ENCODE measurements at places on chromosomes 6 and 20.
A peak's percentile ranks its signal among the peaks of the same experiment; 100 is the strongest.

- DNase-seq: no peak
Observed at GRCh38 chr6:134525190-134525868, 207.4 kb upstream of the SGK1 start.

- peak; percentile 5 for DNase-seq
Observed at GRCh38 chr6:69881322-69882151, 15.2 kb downstream of the COL19A1 start.

GRCh38 chr20:50713657-50714101 lies 17.7 kb upstream of the PARD6B start:
- DNase-seq: no peak

DNA sequence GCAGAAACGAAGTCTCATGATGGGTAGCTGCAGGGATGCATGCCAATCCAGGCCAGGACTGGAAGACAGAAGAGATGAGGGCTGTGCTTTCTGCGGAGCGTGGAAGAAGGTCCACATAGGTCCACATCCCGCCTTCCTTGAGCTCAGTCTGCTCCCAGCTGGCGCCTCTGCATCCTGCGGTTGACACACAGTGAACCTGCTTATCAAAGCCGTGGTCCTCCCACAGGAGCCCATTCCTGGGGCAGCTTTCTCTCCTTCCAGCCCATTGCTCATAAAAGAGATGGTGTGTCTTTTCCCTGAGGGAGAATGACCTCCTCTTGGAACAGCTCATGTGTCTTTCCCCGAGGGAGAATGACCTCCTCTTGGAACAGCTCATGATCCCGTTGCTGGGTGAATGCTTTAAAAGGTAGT lies 225.4 kb downstream of the CDH4 start:
- DNase-seq: no peak

DNA sequence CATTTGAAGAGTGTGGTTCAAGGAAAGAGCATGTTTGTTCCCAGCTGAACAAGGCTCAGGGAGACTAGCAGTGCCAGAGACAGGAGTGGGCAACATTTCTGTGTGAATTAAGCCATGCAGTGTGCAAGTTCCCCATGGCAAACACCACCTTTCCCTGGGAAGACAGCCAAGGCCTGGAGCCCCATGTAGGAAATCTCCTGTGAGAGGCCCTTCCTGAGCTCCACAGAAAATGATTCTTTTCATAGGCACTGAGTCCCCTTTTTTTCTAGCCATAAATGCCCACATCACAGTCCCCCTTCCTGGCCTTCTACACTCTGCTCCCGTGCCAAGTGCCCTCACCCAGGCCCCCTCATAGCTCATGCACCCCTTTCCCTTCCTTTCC lies 11.8 kb upstream of the TRAM2 start:
- no peak for DNase-seq

DNA sequence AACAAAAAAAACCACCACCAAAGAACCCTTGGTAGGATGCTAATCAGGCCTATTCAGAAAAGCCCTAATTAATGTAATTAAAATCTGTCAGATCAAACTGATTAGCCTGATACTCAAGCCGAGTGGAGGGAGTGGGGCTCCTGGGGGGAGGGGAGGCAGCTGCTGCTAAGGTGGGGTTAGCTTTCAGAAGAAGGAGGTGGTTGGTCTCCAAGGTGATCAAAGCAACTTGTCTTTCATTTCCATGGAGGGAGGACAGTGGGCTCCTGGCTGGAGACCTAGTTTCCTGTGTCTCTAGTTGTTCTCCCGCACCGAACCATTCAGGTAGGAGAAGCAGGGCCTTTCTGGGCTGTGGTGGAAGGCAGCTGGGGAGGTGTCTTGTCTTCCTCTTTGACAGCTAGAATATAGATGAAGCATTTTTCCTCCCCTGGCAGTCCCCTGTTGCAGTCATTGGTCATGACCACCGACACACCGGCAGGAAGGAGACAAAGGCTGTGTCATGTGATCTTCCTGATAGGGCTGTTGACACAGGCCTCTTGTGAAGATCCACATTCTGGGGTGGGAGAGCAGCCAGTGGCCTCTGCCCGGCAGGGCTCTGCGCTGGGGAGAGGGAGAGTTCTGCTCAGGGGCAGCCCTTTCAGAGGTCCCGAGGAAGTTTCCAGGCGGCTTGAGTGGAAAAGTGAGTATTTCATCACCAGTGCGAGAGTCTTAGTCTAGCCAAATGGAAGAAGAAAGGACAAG lies 39.9 kb upstream of the PRDM1 start:
- DNase-seq: no peak

- no peak for DNase-seq
Observed at GRCh38 chr6:28446818-28447511, 3.7 kb upstream of the ZSCAN23 start.

GRCh38 chr6:129759796-129760605 lies 50.0 kb upstream of the ARHGAP18 start:
- no peak for DNase-seq

DNA sequence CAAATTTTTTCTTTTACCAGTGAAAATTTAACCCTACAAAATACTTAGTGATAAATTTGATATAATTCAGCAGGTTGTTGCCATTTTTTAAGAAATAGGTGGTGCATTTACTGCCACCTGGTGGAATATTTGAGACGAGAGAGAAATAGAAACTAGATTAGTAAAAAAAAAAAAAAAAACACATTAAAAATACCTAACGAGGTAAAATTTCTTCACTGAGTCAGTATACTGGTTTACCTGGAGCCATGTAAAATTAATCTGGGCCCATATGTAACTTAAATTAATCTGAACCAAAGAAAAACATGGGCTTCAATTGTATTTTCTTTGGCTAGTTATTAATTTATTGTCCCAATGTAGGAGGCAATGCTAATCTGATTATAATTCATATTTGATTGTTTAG lies 520.8 kb downstream of the EPM2A start:
- DNase-seq: peak; percentile 58

- DNase-seq: peak; percentile 39
Observed at GRCh38 chr6:11277275-11278206, 45.1 kb upstream of the NEDD9 start.

GRCh38 chr6:89145091-89145955 lies 532 bp upstream of the PM20D2 start:
- DNase-seq: peak; percentile 26

- no peak for DNase-seq
Observed at GRCh38 chr20:12058216-12058615, 140.5 kb downstream of the BTBD3 start.

DNA sequence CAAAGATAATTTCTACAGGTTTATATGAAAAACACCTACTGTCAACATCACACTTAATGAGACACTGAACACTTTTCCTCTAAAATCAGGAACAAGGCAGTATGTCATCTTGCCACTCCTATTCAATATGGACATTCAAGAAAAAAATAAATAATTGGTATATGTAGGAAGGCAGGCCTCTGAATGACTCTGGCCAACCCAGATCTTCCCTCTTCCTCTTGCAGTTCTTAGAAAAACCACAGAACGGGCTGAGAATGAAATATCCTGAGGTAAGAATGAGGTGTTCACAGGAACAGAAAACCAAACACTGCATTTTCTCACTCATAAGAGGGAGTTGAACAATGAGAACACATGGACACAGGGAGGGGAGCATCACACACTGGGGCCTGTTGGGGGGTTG lies 1207.2 kb upstream of the CITED2 start:
- DNase-seq: no peak

GRCh38 chr6:56618050-56618449 lies 24.6 kb downstream of the DST start:
- no peak for DNase-seq

- no peak for DNase-seq
Observed at GRCh38 chr20:33539129-33539528, 49.2 kb downstream of the CBFA2T2 start.

GRCh38 chr6:20242397-20242796 lies 30.1 kb upstream of the MBOAT1 start:
- no peak for DNase-seq

GRCh38 chr6:20265842-20266241 lies 53.6 kb upstream of the MBOAT1 start:
- DNase-seq: no peak

GRCh38 chr20:10603971-10604864 lies 69.6 kb downstream of the JAG1 start:
- DNase-seq: no peak

DNA sequence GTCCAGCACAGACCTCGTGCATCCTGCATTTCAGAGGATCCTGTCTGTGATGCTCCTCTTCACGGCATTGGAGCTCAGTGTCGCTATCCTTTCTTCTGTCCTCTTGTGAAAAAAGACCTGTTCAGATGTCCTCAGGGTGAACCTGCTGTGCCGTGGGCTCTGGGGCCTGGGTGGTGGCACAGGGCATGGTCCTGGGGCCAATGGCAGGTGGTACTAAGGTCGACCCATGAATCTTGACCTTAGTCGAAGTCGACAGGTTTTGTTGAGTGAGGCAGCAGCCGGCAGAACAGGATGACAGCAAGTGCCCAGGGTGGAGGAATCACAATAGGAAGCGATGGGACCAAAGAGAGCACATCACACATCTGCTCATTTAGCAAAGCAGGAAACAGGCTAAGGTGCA lies 22.0 kb upstream of the MAS1L start:
- DNase-seq: no peak

DNA sequence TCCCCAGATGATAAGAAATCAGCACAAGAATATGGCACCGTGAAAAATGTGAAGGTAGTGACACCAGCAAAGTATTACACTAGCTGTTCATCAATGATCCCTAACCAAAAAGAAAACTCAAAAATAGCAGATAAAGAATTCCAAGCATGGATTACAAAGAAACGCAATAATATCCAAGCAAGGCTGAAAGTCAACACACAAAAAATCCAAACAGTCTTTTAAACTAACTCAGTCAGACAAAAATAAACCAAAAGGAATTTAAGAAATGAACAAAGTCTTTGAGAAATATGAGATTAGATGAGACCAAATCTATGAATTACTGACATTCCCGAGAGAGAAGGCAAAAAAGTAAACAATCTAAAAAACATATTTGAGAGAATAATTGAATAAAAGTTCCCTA lies 976.1 kb upstream of the MAP3K7 start:
- no peak for DNase-seq

- DNase-seq: no peak
Observed at GRCh38 chr6:46269447-46270229, 98.9 kb upstream of the ENPP5 start.

GRCh38 chr6:52374247-52374646 lies 12.3 kb downstream of the PAQR8 start:
- DNase-seq: no peak

- no peak for DNase-seq
Observed at GRCh38 chr6:6694825-6695624, 106.5 kb downstream of the LY86 start.

DNA sequence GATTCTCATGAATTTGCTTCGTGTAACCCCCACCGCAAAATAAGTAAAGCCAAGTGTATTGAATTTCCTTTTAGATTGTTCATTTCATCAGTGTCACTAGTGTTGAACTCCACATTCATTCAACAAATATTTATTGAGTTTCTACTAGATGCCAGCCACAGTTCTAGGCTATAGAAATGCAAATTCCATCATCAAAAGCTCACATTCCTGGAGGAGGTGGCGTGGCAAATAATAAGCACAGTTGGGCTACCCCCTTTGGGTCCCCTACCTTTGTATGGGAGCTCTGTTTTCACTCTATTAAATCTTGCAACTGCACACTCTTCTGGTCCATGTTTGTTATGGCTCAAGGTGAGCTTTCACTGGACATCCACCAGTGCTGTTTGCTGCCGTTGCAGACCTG lies 12.7 kb upstream of the ME1 start:
- no peak for DNase-seq

- no peak for DNase-seq
Observed at GRCh38 chr6:152669895-152670294, 27.8 kb upstream of the MYCT1 start.

- peak; percentile 70 for DNase-seq
Observed at GRCh38 chr6:41278699-41279405, 7.6 kb downstream of the TREM1 start.

DNA sequence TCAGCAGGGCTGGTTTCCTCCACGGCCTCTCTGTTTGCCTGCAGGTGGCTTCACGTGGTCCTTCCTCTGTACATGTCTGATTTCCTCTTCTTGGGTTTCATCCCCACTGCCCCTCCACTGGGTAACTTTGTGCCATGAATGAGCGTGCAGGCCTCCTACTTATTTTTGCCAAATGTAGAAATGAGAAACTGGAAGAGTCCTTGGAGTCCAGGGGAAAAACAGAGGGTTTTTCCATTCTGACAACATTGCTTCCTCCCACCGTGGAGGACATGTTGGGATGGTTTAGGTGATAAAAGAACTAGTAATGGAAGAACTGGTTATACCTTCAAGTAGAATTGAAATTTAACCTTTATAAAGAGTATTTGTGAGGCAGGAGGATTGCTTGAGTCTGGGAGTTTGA lies 699.5 kb downstream of the QKI start:
- no peak for DNase-seq

DNA sequence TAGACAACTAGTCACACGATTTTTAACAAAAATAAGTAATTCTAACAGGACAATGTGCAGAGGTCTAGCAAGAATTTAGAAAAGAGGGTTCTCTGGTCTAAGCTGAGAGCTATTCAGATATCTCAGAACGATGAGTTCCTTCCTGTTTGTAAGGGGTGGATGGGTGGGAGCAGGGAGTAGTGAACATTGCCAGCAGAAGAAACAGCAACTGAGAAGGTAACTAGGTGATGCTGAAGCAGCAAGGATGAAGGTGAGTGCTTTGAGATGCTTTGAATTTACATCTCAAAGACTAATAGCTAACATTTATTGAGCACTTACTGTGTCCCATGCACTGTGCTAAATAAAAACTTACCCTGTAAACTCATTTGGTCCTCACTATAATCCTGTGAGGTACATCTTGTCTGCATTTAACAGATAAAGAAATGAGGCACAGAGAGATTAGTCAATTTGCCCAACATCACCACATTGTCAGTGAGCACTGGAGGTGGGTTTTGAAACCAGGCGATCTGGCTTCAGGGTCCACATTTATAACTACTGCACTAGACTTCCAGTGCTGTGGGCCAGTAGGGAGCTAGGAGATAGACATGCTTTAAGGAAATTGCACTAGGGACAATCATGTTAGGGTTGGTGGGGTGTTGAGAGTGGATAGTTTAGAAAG lies 15.7 kb downstream of the BRD2 start:
- DNase-seq: no peak

GRCh38 chr6:56953597-56954402 lies 1.1 kb upstream of the BEND6 start:
- peak; percentile 9 for DNase-seq

- no peak for DNase-seq
Observed at GRCh38 chr6:4271761-4272470, 136.5 kb upstream of the ECI2 start.

- DNase-seq: no peak
Observed at GRCh38 chr6:141024526-141024925, 1108.2 kb upstream of the GJE1 start.

DNA sequence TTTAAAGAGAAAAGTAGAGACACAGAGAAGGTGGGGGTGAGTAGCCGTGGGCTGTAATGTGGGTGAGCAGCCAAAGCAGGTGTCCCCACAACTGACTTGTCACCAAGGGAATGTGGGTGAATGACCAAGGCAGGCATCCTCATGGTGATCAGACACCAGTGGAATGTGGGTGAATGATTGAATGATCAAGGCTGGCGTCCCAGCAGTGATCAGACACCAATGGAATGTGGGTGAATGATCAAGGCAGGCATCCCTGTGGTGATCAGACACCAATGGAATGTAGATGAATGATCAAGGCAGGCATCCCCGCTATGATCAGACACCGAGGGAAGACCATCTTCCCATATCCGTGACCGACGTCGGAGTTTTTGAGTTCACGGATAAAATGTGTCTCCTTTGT lies 49.8 kb upstream of the OR14J1 start:
- no peak for DNase-seq

GRCh38 chr6:46584586-46584985 lies 68.0 kb downstream of the CYP39A1 start:
- no peak for DNase-seq
